ENCODE measurements at places on chromosomes 11 and 22.
A peak's percentile ranks its signal among the peaks of the same experiment; 100 is the strongest.

DNA sequence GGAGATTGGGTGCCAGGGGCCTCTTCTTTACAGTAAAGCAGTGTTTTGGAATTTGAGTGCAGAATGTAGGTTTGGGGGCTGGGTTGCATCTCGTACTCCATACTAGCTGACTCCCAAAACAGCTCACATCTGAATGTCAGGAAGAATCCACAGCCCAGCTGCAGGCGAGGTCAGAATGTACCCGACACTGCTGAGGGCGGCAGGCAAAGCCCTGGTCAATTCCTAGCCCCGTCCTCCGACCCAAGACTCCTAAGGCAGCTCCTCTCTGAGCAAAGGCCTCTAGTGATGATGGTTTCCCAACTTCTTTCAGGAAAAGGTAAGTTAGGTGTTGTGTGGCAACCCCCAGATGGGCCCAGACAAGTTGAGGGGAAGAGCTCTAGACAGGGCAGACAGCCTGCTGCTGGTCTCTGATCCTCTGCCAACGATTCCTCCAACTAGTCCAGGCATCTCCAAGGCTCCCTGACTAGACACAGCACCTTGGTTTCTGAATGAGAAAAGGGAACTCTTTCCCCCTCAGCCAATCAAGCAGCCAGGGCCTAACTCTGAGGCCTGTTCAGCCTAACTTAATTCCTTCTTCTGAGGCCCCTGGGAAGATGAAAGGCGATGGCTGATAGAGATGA is 8.6 kb downstream of the LARGE2 start:
- no peak for DNase-seq

GRCh38 chr11:121417055-121417551 is 35.0 kb upstream of the SORL1 start:
- peak; percentile 94 for DNase-seq

- DNase-seq, result peak; percentile 60
Observed at GRCh38 chr22:20885557-20886323, 26.9 kb downstream of the SNAP29 start.

DNA sequence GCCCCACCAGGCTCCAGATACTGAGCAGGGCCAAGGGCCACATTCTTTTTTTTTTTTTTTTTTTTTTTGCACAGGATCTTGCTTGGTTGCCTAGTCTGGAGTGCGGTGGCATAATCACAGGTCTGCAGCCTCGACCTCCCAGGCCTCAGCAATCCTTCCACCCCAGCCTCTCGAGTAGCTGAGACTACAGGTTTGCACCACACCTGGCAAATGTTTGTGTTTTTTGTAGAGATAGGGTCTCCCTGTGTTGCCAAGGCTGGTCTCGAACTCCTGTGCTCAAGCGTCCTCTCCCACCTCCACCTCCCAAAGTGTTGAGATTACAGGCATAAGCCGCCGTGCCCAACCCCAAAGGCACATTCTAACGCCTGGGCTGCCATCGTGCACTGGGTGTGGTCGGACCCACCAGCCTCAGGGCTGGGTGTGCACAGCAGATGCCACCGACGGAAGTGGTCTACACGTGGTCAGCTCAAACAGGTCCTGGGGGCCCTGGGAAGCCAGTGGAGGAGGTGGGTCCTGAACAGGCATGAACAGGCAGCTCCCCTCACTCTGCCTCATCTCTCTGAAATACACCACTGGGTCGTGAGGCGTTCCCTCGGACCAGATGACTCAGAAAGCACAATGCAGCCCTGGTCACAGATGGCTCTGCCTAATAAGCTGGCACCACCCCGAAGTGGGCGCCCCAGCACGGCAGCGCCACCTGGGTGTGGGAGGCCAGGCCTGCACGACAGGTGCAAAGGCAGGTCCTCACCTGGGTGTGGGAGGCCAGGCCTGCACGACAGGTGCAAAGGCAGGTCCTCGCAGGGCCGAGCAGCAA is 5.1 kb upstream of the B4GALNT4 start:
- DNase-seq, result no peak

GRCh38 chr11:28350216-28350615 is 242.0 kb downstream of the METTL15 start:
- DNase-seq, result no peak

GRCh38 chr11:8732748-8733241 is 50.2 kb downstream of the RPL27A start:
- peak; percentile 61 for DNase-seq

All from fibroblast of skin of abdomen (primary cell).